ENCODE measurements at places on chromosomes 5 and 9. TPM values are rescaled to one million over a fixed set of nuclear protein-coding genes. Genes with fewer than 3 reads are reported as not detected.

The GFRA3 gene
- total RNA-seq = 1.8 TPM

- no peak overlapping the region for H3K4me3 ChIP-seq
- no peaks in the 10 kb centered on the region for H3K27me3 ChIP-seq
- H3K4me1 ChIP-seq = no peaks in the 10 kb centered on the region
- H3K36me3 ChIP-seq = peaks cover 5% of the 10 kb centered on the region
Observed at GRCh38 chr5:179171816-179172745, 111.9 kb downstream of the ZNF354C start.

The MAMDC2 gene
- total RNA-seq = 4.6 TPM

DNA sequence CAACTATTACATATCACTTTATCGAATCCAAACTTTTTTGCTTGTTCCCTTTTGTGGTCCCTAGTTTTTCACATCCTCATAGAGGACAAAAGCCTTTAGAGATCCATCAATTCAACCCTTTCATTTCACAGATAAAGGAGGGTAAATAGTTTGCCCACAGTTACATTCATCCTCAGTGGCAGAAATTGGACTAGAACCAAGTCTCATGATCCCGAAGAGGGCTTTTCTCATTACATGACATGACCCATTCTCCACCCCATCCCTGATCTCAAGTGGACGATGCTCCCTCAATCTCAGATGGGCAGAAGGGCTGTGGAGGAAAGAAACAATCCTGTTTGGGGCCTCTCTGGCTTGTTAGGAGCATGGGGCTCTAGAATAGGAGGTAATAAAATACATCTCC is 23.1 kb downstream of the TICAM2 start:
- H3K4me1 ChIP-seq = no peaks in the 10 kb centered on the region
- no peaks in the 10 kb centered on the region for H3K27me3 ChIP-seq
- H3K36me3 ChIP-seq = no peaks in the 10 kb centered on the region
- no peak for DNase-seq

GRCh38 chr5:129906177-129906887 is 2.1 kb downstream of the CHSY3 start:
- H3K36me3 ChIP-seq = no peaks in the 10 kb centered on the region
- H3K27ac ChIP-seq = no peak overlapping the region
- H3K4me1 ChIP-seq = no peaks in the 10 kb centered on the region
- DNase-seq = peak; percentile 39
- H3K4me3 ChIP-seq = peak overlapping the region; percentile 70
- H3K27me3 ChIP-seq = peaks cover 13% of the 10 kb centered on the region

DNA sequence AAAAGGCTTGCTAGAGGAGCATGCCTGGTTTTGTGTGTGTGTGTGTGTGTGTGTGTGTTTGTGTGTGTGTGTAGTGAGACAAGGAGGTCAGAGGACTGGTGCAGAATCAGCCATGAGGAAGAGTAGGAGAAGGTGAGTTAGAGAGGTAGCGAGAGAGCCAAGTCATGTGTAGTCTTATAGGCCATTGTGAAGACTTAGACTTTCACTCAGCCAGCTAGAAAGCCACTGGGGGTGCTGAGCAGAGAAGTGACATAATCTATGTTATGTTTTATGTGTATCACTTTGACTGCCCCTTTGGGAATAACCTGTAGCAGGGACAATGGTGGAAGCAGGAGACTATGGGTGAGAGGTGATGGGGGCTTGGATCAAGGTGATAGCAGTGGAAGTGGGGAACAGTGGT is 180.5 kb upstream of the CLINT1 start:
- H3K36me3 ChIP-seq = peaks cover 23% of the 10 kb centered on the region
- no peaks in the 10 kb centered on the region for H3K4me1 ChIP-seq
- H3K27me3 ChIP-seq = no peaks in the 10 kb centered on the region
- DNase-seq = no peak
- no peak overlapping the region for H3K4me3 ChIP-seq

DNA sequence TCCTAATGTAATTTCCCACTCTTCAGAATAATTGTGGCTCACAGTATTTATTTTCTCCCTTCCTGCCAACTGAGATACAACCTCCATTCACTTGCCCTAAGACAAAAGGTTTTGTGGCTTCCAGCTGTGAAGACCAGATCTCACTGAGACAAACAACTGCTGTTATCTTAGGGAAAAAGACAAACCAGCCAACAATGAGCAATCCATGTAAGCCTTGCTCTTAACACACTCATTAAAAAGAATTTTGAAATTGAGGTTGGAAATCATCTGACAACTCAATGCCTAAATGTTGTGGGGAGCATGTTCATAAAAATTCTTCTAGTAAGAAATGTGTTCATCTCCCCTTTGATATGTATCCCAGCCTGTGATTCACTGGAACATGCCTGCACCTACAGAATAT is 132.9 kb downstream of the ADAMTSL1 start:
- peak overlapping the region; percentile 62 for H3K4me3 ChIP-seq
- H3K36me3 ChIP-seq = peaks cover 9% of the 10 kb centered on the region
- H3K4me1 ChIP-seq = peaks cover 8% of the 10 kb centered on the region
- H3K27me3 ChIP-seq = no peaks in the 10 kb centered on the region
- peak; percentile 44 for DNase-seq
- no peak overlapping the region for H3K27ac ChIP-seq

DNA sequence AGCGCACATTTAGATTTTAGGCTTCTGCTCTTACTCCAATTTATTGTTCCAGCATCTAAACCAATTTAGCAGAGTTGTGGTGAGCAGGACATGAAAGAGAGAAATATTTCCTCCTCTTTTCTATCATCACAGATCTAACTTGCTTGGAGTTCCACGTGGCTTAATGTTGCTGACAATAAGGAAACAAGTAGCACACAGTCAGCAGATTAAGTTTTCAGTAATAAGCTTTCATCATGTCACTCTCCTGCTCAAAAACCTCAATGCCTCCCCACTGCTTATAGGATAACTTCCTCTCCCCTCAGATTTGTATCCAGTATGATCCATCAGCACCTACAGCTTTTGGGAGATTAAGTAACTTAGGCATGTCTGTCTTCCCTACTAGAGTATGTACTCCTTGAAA is 10.4 kb upstream of the SSBP2 start:
- H3K4me3 ChIP-seq = no peak overlapping the region
- no peaks in the 10 kb centered on the region for H3K36me3 ChIP-seq
- no peak overlapping the region for H3K27ac ChIP-seq
- no peaks in the 10 kb centered on the region for H3K27me3 ChIP-seq
- DNase-seq = no peak
- peaks cover 9% of the 10 kb centered on the region for H3K4me1 ChIP-seq

All from H9 (cell line).